Activated T-helper 1 cell treated with anti-CD3 and anti-CD28 coated beads, Interleukin-12 subunit alpha, Interleukin-12 subunit beta, Interleukin-2, Interleukin-4 antibody, amounts not matched to agents 30 ng/mL and 10 ng/mL and 1 ng/mL, durations not matched to agents 14 hours and 24 hours and 36 hours (primary cell): ENCODE measurements at places on chromosomes 12 and 14. TPM values are rescaled to one million over a fixed set of nuclear protein-coding genes. Genes with fewer than 3 reads are reported as not detected.

The IRAK3 gene
- total RNA-seq: 3.2 TPM in 2 replicates

The WNT1 gene
- 0.21 and 0.24 TPM in 2 replicates for total RNA-seq

The NKX2-1 gene
- total RNA-seq: not detected in 2 replicates

The ZFHX2 gene
- 2.2 and 2.7 TPM in 2 replicates for total RNA-seq

The IL23A gene
- total RNA-seq: 40.0 and 43.3 TPM in 2 replicates
